ENCODE measurements at places on chromosomes 1 and 21. TPM values are rescaled to one million over a fixed set of nuclear protein-coding genes. Genes with fewer than 3 reads are reported as not detected.

HSD11B1 gene
- not detected for total RNA-seq

GRCh38 chr1:6459850-6460265 lies 6.1 kb downstream of the TNFRSF25 start:
- DNase-seq, result no peak

GRCh38 chr1:160083968-160084770 lies 2.8 kb downstream of the KCNJ9 start:
- DNase-seq, result no peak

GRCh38 chr21:44972301-44972814 lies 32.5 kb downstream of the SLX9 start:
- DNase-seq, result no peak

DNA sequence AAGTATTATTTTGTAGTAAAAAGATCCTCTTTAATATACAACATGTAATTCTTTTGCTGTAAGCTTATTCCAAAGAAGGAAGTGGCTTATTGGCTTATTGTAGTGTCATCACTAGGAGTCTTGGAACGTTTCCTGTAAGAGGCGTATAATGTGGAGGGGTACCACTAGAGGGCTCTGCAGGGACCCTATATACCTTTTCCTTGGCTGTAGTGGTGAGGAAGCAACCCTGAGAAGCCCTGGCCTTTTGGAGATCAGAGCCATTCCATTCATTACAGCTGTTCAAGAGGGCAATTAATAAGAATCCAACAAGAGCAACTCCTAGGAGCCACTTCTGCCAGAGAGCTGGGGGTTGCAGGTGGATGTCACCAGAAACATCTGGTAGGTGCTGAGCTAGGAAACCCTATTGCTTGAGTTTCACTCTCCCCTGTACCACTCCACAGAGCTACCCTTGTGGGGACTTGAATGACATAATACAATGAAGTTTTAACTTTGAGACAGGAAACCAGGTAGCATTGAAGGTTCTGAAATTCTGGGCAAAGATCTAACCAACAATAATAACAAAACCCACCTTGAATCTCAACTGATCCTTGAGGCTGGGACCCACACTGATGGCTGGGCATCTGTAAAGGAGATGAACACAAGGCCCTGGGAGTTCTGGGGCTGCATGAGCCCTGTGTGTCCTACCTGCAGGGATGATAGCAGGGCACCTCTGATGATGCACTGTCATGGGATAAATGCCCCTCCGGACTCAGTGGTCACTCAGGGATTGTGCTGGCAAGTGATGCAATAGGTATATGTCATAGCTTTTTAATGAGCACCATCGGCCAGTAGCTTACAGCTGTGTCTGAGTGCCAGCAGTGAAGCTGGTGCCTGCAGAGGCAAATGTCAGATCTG lies 160.2 kb upstream of the COA6 start:
- DNase-seq, result peak; percentile 93

DNA sequence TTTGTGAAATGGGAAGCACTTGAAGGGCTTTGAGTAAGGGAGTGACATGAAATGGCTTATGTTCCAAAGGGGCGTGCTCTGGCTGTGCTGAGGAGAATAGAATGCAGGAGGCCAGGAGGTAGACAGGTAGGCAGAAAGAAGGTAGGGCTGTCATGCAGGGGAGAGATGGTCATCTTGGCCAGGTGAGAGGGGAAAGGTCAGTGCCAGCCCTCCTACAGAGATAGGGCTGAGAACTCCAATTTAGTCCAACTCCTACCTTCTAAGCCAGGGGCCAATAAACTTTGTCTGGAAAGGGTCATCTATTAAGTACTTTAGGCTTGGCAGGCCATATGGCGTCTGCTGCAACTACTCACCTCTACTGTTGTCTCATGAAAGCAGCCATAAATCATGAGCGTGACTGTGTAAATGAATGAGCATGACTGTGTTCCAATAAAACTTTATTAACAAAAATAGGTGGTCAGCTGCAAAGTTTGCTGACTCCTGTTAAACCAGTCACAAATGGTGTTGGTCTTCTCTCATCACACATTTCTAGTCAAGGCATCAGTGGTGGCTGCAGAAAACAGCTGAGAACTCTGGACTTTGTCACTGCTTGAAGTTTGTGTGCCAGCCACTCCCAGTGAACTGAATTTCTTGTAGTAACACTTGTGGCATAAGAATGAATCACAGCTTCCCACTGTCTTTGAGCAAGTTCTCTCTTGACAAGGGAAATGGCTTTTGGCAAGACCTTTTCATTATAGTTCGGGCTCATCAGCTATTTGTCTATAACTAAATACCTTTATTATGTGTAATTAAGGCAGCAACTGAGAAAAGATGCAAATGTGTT lies 32.0 kb upstream of the CD2 start:
- no peak for DNase-seq

- peak; percentile 74 for DNase-seq
Observed at GRCh38 chr1:9197186-9198099, 37.1 kb upstream of the H6PD start.

DNA sequence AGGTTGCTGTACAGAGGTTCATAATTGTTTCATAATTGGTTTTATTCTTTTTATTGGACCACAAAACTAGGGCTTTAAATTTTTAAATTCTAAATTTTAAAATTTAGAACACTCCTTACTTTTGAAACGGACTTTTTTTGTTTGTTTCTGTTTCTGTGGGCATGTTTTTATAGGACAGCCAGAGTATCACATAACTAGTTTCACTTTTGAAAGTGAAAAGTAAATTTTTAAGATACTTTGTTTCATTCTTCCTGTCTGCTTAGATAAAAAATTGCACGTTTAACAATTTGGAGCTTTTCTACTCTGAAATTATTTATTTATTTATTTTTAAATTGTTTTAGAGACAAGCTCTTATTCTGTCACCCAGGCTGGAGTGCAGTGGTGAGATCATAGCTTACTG lies 29.7 kb downstream of the MDM4 start:
- DNase-seq, result no peak

LMX1A gene
- total RNA-seq, result not detected

GPX7 gene
- total RNA-seq, result 30.8 TPM

DNA sequence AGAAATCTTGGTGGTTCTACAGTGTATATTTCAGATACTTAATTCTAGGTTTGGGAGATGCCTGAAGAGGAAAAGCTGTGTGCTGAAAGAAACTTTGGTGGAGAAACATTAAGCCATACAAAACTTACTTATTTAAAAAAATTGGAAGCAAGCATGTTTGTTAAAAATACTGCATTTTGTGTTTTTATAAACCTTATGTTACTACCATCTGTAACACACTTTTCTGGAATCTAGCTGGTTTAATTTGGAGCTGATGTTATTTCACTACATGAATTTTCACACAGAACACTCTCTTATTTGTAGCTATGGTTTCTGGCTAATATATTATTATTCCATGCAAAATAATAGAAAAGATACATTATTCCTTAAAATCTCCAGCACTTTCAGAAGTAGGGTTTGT lies 710.7 kb downstream of the ADGRL2 start:
- DNase-seq, result no peak

GRCh38 chr1:222865718-222866117 lies 50.9 kb downstream of the DISP1 start:
- peak; percentile 51 for DNase-seq
